ENCODE measurements at places on chromosomes 4 and X.
A peak's percentile ranks its signal among the peaks of the same experiment; 100 is the strongest.

DNA sequence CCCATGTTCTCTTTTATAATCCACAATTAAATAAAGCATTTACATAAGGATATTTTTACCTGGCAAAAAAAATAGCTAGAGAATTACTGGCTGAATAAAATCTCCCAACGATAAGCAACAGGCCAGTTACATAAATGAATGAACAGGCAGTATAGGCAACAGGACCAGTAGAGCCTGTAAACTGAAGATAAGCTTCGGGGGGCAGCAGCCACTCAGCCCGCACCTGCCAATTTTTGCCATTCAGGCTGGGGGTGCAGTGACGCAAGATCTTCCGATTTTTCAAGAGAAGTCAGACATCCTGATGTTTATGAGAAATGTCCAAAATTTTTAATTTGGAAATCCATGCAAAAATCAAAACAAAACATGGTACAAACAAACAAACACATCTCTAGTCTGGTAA lies 49.0 kb upstream of the CDKN2AIP start:
- DNase-seq, result no peak

DNA sequence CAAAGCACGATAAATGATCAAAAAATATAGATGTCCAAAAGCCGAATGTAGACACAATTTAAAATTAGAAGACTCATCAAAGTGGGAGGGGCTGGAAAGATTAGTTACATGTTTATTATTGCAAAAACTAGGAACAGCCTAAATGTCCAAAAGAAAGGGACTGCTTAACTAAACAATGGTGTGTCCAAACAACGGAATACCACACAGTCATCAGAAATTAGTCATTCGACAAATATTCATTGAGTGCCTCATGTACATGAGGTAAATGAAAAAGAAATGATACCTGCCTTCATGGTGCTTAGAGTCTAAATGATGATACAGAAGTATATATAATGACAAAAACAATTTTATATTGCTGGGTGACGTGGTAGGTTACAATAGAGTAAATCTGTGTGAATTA lies 139.7 kb downstream of the MAML3 start:
- no peak for DNase-seq

DNA sequence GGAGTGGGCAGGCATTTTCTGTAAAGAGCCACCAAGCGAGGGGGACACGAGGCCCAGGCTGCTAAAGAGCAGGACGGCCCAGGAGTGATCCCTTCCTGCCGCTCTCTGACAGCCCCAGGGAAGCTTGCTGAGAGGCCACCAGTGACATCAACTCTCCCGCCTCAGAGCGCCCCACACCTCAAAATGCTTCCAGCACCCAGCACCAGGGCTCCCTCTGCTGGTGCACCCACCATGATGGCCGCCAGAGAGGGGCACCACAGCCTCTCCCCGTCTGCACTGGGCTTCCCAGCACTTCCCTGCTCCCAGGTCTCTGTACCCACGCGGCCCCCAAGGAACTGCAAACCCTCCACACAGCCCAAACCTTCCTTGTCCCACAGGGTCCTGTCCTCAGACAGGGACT lies 40.4 kb downstream of the GAK start:
- DNase-seq, result no peak

- DNase-seq, result no peak
Observed at GRCh38 chr4:183321079-183321478, 1.0 kb upstream of the CLDN22 start.

GRCh38 chr4:155787113-155787710 lies 28.4 kb downstream of the GUCY1B1 start:
- DNase-seq, result peak; percentile 67

DNA sequence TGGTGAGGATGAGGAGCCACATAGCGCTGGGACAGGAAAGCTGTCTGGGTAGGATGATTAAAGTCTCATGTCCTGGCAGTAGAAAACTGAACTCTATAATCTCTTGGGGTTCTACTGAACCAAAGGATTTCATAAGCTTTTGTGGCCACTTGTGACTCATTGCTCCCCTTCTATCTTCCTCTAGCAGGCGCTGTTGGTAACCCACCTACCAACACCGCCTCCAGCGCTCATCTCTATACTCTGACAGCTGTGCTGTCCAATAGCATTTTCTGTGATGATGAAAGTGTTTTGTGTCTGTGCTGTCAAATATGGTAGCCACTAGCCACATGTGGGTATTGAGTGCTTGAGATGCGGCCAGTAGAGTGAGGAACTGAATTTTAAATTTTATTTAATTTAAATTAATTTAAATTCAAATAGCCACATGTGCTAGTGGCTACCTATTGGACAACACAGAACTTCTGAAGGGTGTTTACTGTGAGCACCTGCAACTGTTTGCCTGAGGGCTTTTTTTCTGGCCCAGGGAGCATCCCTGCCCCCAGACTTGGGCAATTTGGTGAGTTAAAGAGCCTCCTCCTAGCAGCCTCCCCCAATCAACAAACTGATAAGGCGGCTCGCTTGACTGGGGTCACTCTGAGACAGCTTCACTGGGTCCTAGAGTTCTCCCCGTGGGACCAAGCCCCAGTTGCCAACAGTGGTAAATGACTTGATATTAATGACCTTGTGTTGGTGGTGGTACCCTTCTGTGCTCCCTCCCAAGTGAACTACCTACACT lies 169.2 kb upstream of the ATP6AP2 start:
- no peak for DNase-seq

DNA sequence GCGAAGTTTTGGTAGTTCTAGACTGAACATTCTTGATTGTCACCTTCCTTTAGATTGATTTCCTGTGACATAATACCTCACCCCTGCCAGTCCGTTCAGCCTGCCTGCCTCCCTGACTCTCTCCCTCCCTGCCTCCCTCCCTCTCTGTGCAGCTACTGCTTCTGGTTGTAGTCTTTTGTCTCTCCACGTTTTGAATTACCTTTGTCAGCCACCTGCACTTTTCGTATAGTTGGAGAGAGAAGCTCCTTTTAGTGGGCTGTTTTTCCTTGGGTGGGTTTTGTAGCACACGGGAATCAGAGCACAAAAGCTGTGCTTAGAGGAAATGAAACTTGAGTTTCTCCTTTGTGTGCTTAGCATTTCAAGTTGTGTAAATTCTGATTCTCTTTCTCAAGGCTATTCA lies 32.6 kb upstream of the MSMO1 start:
- DNase-seq, result no peak

DNA sequence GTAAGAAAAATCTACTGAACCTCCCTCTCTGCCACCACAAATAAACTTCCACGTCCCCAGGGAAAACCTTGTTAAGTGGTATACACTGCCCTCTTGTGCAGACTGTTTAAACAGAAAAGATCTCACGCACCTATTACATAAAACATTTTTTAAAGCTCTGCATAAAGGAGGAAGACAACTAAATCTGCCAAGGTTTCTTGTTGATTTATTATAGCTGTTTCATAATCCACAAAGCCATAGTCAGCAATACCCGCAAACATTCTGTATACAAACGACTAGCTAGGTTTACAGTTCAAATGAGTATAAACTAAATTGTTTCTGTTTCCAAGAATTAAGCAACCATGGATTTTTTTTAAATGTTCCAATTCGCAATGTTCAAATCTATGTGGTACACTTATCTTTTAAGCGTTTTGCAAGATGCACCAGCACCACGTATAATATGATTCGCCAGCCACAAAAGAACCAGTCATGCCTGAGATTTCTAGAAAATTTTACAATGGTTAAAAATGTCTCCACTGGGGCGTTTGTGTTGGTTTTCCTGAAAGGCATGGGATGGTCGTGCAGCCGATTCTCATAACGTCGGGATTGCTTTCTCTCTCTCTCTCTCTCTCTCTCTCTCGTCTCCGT lies 164.6 kb downstream of the PRKX start:
- peak; percentile 86 for DNase-seq

- DNase-seq, result no peak
Observed at GRCh38 chrX:64190136-64190740, 15.3 kb downstream of the AMER1 start.

GRCh38 chr4:152903658-152904057 lies 32.5 kb upstream of the FHDC1 start:
- no peak for DNase-seq

DNA sequence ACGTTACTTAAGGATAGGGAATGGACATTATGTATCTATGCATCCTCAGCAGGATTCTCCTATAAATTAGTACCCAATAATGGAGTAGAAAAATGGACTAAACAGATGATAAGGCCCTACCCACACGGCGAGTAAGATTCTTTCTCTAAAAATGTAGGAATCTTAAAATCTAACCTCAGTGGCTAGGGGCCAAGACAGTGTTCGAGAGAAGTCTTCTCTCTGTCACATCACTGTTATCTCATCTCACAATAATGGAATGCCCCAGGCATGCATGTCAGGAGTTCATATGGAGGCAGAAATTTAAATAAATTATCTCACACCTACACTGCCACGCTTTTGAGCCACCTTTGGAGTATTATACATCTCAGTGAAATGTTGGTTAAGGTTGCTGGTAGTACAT lies 132.9 kb downstream of the LDB2 start:
- DNase-seq, result peak; percentile 54

- DNase-seq, result no peak
Observed at GRCh38 chrX:43108828-43109227, 330.9 kb upstream of the PPP1R2C start.

- DNase-seq, result no peak
Observed at GRCh38 chr4:6825403-6825802, 42.9 kb downstream of the KIAA0232 start.

DNA sequence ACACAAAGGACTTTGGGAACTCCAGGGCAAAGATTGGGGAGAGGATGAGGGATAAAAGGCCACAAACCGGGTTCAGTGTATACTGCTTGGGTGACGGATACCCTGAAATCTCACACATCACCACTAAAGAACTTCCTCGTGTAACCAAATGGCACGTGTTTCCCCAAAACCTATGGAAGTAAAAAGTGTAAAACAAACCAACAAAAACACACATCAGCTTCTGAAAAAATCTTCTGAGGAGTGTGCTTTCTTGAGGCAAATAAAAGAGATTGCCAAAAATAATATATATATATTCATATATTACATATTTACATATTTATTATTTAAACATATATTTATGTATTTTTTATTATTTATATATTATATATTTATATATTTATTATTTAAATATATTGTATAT lies 3.9 kb downstream of the P2RY8 start:
- no peak for DNase-seq

GRCh38 chr4:143658336-143658735 lies 42.1 kb downstream of the FREM3 start:
- no peak for DNase-seq

DNA sequence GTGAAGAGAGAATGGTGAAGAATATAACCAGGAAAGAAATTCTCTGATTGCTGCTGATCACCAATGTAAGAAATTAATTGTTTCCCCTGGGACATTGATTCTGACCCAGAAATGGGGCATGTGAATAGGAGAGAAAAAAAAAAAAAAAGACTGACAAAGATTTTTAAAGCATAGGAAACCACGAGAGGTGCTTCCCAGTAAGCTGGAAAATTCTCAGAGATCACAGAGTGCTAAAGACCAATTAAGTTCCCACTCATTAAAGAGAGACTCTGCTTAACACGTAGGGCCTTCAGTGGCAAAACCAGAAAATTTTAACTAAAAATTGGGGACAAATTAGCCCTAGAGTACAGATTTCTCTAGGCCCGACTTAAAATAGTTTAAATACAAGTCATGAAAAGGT lies 604.4 kb downstream of the ARAP2 start:
- no peak for DNase-seq

GRCh38 chr4:26568446-26568994 lies 15.4 kb upstream of the TBC1D19 start:
- peak; percentile 90 for DNase-seq

GRCh38 chr4:24417206-24417605 lies 167.1 kb downstream of the DHX15 start:
- DNase-seq, result no peak

DNA sequence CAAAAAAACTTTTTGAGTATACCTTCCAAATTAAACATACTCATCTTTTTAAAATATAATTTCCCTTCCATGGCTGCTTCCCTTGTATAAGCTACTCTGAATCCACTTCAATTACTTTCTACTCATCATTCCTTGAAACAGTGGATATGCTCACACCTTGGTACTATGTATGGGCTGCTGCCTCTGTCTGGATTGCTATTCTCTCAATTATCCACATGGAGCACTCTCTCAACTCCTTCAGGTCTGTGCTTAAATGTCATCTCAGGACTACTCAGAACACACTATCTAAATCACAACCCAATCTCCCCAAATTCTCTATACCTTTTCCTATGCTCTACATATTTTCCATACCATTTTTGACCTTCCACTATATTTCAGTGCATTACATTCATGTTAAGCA lies 898.9 kb upstream of the EPHA5 start:
- DNase-seq, result no peak

GRCh38 chr4:15547392-15547791 lies 77.7 kb downstream of the CC2D2A start:
- DNase-seq, result no peak

GRCh38 chr4:137156054-137156453 lies 376.2 kb downstream of the PCDH18 start:
- peak; percentile 95 for DNase-seq

DNA sequence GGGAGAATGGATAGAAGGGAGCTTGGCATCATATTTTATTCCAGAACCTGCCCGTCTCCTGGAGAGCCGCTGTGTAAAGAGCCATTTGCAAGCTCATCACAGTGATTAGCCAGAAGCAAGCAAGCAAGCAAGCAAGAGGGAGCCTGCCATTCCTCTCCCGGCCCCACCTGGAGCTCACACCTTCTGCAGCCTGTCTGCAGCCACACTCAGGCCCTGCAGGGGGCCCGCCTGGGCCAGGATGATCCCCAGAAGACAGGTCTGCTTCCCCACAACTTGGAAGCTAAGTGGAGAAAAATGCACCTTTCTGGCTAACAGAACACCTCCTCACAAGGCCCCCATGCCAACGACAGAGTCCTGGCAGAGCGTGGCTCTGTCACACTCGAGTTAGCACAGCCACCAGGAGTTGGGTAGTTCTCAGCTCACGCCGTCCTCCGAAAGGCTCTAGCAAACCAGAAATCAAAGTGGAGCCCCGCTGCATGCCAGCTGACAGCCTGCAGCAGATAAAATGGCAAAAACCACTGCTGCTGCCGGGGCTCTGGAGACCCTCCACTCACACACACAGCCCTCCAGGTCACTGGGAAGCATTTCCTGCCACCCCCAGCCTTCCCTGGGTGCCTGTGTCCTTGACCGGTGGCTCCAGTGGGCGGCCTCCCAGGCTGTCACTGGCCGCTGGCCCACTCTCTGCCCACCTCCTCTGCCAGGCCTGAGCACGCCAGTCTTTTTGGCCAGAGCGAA lies 54.9 kb downstream of the DCTD start:
- no peak for DNase-seq

- DNase-seq, result no peak
Observed at GRCh38 chr4:154427149-154427548, 64.5 kb downstream of the DCHS2 start.

GRCh38 chr4:138866314-138866713 lies 149.3 kb upstream of the NOCT start:
- DNase-seq, result no peak

- no peak for DNase-seq
Observed at GRCh38 chrX:48589482-48590162, 7.7 kb upstream of the WDR13 start.

GRCh38 chr4:54677416-54677815 lies 19.7 kb downstream of the KIT start:
- DNase-seq, result no peak

DNA sequence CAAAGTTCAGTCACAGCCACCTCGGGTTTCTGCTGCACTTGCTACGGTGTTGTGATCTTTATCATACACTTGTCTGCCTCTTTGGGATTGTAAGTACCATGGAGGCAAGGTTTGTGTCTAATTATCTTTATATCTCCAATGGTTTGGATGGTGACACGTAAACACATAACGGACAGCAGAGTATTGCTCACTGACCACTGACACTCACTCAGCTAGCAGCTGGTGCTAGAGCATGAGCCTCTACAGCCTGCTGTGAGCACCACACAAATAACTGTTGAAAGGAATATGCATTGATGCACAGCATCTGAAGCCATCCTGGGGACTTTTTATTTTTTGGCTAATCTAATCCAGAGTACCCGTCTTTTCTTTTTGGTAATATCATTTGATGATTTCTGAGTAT lies 156.0 kb downstream of the DCLK2 start:
- DNase-seq, result no peak

Data from fibroblast of upper back skin (primary cell).